ENCODE measurements at places on chromosomes 2 and 18.

GRCh38 chr18:76487070-76487469 lies 8.0 kb downstream of the ZNF516 start:
- DNase-seq: no peak

GRCh38 chr2:5343785-5344335 lies 348.3 kb upstream of the SOX11 start:
- no peak for DNase-seq

- no peak for DNase-seq
Observed at GRCh38 chr2:71743995-71744675, 290.8 kb downstream of the DYSF start.

DNA sequence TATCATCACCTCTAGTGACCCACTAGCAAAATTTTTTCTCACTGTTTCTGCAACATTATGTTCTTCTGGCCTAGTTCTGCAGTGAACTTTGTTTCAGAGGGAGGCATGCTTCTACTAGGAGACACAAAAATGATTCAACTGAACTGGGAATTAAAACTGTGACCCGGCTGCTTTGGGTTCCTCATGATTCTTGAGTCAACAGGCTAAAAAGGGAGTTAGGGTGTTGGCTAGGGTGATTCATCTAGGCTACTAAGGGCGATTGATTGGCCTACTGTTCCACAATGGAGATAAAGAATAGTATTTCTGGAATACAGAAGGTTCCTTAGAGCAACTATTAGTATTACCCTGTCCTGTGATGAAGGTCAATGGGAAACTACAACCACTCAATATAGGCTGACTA lies 179.5 kb downstream of the PPP1R1C start:
- DNase-seq: no peak

GRCh38 chr2:100073110-100073509 lies 69.3 kb downstream of the AFF3 start:
- no peak for DNase-seq

GRCh38 chr2:7022492-7023385 lies 105.5 kb downstream of the RNF144A start:
- DNase-seq: no peak

GRCh38 chr2:158743879-158744278 lies 51.2 kb upstream of the DAPL1 start:
- no peak for DNase-seq

DNA sequence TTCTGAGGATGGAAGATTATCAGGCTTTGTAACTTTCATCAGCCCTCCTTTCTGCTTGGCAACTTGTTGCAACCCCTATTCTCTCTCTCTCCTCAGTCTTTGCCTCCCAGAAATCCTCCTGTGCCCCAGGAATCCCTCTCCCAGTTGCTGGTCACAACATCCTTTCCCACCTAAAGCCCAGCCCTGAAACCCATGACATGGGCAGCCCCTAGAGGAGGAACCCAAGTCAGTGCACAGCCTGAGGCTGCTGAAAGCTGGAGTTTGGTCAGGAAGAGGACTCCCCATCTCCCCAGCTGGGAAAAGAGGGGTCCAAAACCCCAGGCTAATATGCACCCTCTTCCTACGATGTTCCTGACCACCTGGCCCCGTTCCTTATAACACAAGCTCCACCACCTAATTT lies 29.5 kb downstream of the PKDCC start:
- no peak for DNase-seq

DNA sequence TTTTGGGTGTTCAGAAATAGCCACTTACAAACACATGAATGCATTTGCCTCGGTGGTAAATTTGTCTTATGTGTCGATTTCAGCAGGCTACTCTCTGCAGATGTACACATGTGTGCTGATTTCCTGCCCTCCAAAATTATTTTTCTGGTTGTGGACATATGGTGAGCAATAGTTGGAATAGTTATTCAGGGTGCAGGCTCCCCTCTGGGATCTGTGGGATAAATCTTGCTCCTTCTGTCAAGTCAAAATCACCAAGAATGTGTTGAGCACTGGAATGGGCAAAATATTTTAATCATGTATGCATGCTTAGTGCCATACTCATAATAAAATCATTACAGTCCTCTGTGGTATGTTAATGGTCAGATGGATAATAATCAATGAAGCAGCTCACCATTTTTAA lies 684.5 kb downstream of the BCL11A start:
- DNase-seq: no peak

GRCh38 chr2:42041377-42042127 lies 6.3 kb upstream of the PKDCC start:
- no peak for DNase-seq
